ENCODE measurements at places on chromosomes 1 and 21.
A peak's percentile ranks its signal among the peaks of the same experiment; 100 is the strongest.

DNA sequence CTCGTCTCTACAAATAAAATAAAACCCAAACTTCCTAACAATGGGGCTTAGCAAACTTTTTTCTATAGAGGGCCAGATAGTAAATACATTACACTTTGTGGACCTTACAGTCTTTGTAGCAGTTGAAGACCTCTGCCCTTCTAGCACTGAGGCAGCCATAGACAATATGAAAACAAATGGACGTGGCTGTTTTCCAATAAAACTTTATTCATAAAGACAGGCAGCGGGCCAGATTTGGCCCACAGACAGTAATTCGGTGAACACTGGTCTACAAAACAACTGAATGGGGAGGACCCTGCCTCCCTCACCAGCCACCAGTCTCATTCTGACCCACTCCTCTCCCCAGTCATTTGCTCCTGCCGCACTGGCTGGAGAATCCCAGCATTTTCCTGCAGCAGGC lies 162.3 kb downstream of the KAZN start:
- DNase-seq, result no peak

DNA sequence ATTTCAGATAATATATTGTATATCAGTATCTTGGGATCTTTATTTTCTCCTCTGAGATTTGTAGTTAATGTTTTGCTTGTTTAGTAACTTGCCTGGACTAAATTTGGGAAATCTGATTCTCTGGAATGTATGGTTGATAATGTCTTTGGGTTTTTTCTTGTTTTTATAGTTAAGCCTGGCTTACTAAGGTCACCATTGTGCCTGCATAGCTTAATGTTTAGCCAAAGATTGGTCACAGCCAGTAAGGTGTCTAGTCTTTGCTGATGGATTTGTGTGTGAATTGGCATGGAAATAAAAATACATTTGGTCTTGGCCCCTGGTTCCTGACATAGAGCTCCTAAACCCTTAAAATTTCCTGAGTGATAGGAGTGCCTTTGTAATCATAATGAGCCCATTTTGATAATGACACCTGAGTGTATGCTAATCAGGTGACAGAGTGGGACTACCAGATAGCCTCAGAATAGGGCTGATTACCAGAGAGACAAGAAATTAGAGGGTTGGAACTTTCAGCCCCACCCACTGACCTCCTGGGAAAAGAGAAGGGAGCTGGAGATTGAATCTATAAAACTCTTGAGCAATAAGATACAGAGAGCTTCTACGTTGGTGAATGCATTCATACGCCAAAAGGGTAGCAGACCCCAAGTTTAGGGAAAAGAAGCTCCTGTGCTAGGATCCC lies 47.9 kb upstream of the NUF2 start:
- no peak for DNase-seq

GRCh38 chr1:17012775-17013490 lies 1.2 kb upstream of the ATP13A2 start:
- DNase-seq, result no peak

GRCh38 chr1:4652631-4653327 lies 1.6 kb upstream of the AJAP1 start:
- DNase-seq, result peak; percentile 65

DNA sequence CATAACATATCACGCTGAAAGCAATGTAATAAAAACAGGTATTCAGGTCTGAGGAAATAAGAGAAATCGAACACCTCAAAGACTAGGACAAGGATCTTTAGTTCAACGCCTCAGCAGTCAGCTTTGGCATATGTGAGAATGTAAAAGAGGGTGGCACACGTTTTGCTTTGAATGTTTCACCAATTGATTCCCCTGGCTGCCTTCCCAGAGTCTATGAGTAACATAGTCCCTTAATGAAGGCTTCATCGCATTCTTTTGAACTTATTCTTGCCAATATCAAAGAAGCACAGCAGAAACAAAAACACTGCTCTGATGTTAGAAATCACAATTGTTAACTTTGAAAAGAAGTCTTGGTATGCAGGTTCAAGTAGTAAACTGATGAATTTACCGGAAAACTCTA lies 764.8 kb downstream of the ADGRL2 start:
- no peak for DNase-seq

GRCh38 chr1:11772458-11772857 lies 10.5 kb downstream of the C1orf167 start:
- no peak for DNase-seq

Data from activated naive CD4-positive, alpha-beta T cell treated with anti-CD3 and anti-CD28 coated beads for 36 hours (primary cell).